ENCODE measurements at places on chromosomes 11 and 22. TPM values are rescaled to one million over a fixed set of nuclear protein-coding genes. Genes with fewer than 3 reads are reported as not detected.

The FIBIN gene
- not detected for total RNA-seq

The CNTF gene
- 2.9 TPM for total RNA-seq

The ZNF214 gene
- not detected for total RNA-seq

The LARGE1 gene
- 5.4 TPM for total RNA-seq

DNA sequence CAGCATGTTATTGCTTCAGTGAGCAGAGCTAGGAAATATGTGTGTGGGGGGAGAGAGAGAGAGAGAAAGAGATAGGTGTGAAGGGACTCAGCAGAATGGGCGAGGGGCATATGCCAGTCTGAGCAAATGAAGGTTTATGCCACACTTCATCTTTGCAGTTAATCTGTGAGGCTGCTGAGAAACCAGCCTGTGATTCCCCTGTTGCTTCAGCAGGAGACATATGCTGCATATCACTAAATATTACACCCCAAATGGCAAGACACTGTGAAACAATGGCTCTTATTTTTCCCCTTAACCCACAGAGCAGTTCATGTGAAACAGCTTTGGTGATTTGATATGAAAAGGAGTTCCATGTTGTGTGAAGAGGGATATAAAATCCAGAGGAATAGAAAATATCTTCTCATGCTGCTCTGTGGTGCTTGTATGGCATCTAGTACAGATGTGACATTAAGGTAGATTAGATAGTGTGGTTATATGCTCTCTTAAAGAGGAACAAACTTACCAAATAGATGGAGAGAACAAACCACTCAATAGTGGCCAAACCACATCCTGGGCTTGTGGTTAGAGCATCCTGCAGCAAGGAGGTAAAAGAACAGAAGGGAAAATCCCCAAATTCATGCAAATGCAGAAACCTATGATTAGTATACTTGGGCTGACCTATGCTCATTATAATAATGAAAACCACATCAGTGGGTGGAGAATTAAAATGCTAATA lies 864.2 kb downstream of the FAM181B start:
- DNase-seq = peak; percentile 80
- no peaks in the 10 kb centered on the region for H3K36me3 ChIP-seq
- peak overlapping the region; percentile 71 for H3K27ac ChIP-seq
- peaks cover 15% of the 10 kb centered on the region for H3K4me1 ChIP-seq

GRCh38 chr11:91258876-91259275 lies 965.7 kb upstream of the FAT3 start:
- DNase-seq = no peak
- no peaks in the 10 kb centered on the region for H3K4me1 ChIP-seq
- no peaks in the 10 kb centered on the region for H3K36me3 ChIP-seq
- no peaks in the 10 kb centered on the region for H3K27me3 ChIP-seq
- H3K4me3 ChIP-seq = no peak overlapping the region

- no peak for DNase-seq
- no peak overlapping the region for H3K27ac ChIP-seq
- H3K27me3 ChIP-seq = peaks cover 6% of the 10 kb centered on the region
- peaks cover 19% of the 10 kb centered on the region for H3K4me1 ChIP-seq
Observed at GRCh38 chr22:29393019-29393608, 4.7 kb upstream of the AP1B1 start.

DNA sequence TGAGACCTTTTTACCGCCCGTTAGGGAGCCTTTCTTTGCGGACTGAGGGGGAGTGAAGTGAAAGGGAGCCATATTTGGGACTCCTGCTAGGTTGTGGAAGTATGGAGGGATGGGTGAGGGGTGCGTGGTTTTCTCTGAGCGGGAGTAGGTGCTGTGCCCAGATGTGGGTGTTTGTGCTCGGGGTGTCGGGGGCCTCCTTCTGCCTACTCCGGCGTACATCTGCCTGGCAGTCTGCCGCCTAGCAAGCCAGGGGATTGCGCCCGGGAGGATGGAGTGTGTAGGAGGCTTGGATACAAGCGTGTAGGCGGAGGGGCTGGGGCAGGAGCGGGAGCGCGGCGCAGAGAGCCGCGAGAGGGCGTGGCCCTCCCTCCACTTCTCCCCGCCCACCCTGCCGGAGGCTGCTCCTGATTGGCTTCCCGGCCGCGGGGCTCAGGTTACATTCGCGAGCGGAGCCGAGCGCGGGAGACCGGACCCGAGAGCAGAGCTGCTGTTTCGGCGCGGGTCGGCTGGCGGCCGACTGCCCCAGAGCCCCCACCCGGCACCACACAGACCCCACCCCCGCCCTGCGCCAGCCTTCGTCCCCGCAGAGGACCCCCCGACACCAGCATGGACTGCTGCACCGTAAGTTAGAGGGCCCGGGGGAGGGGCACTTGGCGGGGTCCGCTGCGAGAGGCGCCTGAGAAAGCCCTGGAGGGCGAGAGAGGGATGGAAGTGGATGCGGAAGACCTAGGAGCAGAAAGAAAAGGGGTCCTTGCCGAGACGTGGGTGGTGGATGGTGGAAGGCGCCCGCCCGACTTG lies at the start of gene NRGN:
Gene NRGN, plus strand, starts transcription at position 464 of the 798 bp plus-strand sequence. Its CDS starts 143 bp downstream, at position 607.
- H3K4me3 ChIP-seq = peak within 1 kb of the TSS; percentile 59
- H3K36me3 ChIP-seq = no peaks in the 10 kb centered on the region
- H3K27ac ChIP-seq = no peak within 1 kb of the TSS
- peaks cover 16% of the 10 kb centered on the region for H3K4me1 ChIP-seq
- peak; percentile 82 for DNase-seq

DNA sequence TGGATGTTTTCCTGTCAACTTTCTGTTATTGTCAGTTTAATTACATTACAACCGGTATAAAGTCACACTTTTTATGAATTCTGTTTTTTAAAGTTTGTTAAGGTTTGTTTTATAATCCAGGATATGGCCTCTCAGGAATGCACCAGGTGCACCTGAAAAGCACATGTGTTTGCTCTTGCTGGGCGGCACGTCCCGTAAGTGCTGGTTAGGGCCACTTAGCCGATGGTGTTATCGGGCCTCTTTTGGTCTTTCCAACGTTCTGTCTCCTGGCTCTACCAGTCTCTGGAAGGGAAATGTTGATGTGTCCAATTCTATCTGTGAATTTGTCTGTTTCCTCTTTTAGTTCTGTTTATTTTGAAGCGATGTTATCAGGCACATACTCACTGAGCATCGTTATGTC lies 695.7 kb downstream of the BRD1 start:
- H3K36me3 ChIP-seq = no peaks in the 10 kb centered on the region
- H3K27me3 ChIP-seq = peaks cover 24% of the 10 kb centered on the region
- H3K27ac ChIP-seq = no peak overlapping the region
- no peak for DNase-seq

DNA sequence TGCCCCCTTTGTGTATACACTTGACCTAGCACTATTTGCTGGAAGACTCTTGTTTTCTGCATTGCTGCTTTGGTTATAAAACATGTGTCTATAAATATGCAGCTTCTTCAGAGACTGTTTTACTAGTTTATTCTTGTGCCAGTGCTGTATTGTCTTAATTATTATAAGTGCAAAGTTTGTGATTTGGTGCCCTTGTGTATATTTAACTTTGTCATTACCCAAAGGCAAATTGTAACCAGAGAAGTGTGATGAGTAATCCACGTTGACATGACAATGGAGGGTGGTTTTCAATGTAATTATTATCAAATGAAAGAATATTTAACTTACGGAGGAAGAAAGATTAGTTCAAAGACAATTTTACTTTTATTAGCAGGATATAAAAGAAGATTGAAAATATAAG lies 75.0 kb upstream of the PRODH start:
- H3K4me1 ChIP-seq = no peaks in the 10 kb centered on the region
- no peak overlapping the region for H3K4me3 ChIP-seq
- no peaks in the 10 kb centered on the region for H3K36me3 ChIP-seq

DNA sequence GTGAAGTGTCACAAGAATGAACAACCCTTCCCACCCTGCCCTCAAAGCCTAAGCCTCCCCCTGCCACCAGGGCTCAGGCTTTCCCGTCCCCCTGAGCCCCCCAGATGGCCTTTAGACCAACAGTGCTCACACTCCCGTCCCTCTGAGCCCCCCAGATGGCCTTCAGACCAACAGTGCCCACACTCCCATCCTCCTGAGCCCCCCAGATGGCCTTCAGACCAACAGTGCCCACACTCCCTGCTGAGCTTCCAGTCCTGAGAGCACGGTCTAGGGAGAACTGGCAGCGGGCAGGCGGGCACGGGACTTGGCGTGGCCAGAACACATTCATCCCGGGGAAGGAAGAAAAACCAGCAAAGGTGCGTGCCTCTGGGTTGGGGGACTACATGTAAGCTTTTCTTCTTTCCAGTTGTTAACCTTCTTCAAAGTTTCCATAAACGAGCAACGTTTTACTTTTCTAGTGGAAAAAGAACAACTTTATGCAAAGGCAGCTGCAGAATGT lies 2.5 kb downstream of the MRGPRG start:
- no peaks in the 10 kb centered on the region for H3K36me3 ChIP-seq
- H3K27me3 ChIP-seq = peaks cover 53% of the 10 kb centered on the region

DNA sequence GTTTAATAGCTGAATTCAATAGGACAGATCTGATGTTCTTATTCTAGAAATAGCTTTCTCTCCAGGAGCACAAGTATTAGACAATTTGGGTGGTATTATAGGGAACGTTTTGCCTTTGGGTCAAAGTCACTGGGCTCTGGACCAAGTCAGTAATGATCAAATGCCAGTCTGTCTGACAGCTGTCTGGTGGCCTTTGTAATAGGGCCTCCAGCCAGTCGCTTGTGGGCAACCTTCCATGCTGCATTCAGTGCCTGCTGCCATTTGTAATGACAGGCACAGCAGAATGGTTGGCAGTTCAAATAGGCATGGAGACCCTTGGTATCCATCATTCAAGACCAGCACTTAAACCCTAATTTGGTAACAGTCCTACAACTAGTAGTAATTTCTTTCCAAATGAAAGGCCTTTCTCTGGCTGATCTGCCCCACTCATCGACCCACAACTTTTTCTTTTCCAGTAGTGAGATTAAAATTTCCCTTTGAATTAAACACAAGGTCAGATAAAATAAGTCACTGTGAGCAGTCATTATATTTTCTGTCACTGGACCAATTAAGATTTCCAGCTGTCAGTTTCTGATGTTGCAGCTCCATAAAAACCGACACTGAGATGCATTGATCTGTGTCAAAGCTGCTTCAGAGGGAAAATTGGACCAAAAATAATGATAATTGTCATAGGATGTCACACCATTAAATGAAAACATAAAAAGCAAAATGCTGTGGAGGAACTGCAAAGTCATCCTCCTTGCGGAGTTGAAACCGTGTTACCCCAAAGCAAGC lies 1038.1 kb downstream of the LRRC4C start:
- H3K4me1 ChIP-seq = no peaks in the 10 kb centered on the region
- no peak overlapping the region for H3K4me3 ChIP-seq
- no peaks in the 10 kb centered on the region for H3K36me3 ChIP-seq
- H3K27ac ChIP-seq = no peak overlapping the region

DNA sequence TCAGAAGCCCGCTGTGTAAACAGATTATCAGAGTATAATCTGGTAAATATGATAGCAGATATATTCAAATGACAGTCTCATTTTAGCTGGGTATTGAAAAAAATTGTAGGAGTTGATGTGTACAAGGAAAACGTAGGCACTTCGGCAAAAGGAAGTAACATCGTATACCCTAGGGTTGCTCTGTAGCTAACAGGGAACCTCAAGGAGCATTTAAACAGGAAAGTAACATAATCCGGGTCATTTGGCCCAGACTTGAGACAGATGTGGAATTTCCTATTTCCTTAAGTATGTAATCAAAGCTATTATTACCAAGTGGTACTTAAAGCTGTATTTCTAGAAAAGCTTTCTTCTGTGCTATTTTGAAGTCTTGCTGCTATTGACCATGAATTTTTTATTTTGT lies 215.6 kb downstream of the DDX10 start:
- H3K4me3 ChIP-seq = no peak overlapping the region
- no peak for DNase-seq
- H3K4me1 ChIP-seq = no peaks in the 10 kb centered on the region
- no peaks in the 10 kb centered on the region for H3K27me3 ChIP-seq
- H3K27ac ChIP-seq = no peak overlapping the region

- H3K27me3 ChIP-seq = peaks cover 45% of the 10 kb centered on the region
- H3K4me3 ChIP-seq = no peak overlapping the region
- no peaks in the 10 kb centered on the region for H3K36me3 ChIP-seq
- no peak overlapping the region for H3K27ac ChIP-seq
Observed at GRCh38 chr22:36741204-36741793, 34.6 kb downstream of the IFT27 start.
